Stimulated activated CD8-positive, alpha-beta memory T cell treated with anti-CD3 and anti-CD28 coated beads, Interleukin-2, amount 100 ng/mL, for 48 hours (primary cell): ENCODE measurements at places on chromosomes 11 and 22.

- no peak for DNase-seq
These were observed 7.4 kb downstream of the CD82 start for GRCh38 chr11:44572884-44573283.

- no peak for DNase-seq
These were observed 56.0 kb downstream of the COPB1 start for GRCh38 chr11:14443638-14444037.

GRCh38 chr22:28799606-28800307 lies 612 bp downstream of the XBP1 start:
- peak; percentile 23 for DNase-seq

DNA sequence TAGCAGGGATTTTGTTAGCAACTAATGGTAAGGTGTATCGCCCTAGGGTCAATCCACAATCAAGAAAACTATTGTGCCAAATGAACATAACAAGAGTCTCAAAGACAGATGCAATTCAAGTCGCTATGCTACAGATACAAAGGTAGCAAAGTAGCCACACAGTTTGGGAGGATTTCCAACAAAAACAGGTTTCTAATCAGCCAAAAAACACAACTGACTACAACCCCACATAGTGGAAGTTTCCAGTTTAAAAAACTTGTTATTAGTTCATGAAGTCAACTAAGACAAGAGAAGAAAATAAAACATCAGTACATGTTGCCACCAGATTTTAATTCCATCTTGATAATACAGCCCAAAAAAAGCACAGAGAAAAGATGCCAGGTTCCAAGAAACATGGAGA lies 38.0 kb downstream of the MYH9 start:
- DNase-seq: no peak

- no peak for DNase-seq
These were observed 1786.5 kb upstream of the RAG2 start for GRCh38 chr11:38384568-38384967.

DNA sequence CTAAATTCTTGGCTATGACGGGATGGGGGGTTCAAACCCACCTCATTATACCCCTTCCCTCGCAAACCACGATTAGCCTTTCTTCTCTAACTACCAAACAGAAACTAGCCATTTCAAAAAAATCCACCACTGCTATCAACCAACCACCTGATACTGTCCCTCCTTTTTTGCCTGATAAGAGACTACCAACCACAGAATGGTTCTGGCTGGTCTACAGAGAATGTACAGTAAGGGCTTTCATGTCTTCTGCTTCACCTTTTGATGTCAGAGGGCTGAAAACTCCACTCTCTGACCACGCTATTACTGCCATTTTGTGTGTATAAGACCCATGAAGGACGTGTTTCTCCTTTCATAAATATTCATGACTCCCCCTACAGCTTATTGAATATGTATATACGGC lies 19.1 kb downstream of the RIC3 start:
- DNase-seq: no peak

GRCh38 chr22:25658633-25659032 lies 83.4 kb upstream of the MYO18B start:
- no peak for DNase-seq

DNA sequence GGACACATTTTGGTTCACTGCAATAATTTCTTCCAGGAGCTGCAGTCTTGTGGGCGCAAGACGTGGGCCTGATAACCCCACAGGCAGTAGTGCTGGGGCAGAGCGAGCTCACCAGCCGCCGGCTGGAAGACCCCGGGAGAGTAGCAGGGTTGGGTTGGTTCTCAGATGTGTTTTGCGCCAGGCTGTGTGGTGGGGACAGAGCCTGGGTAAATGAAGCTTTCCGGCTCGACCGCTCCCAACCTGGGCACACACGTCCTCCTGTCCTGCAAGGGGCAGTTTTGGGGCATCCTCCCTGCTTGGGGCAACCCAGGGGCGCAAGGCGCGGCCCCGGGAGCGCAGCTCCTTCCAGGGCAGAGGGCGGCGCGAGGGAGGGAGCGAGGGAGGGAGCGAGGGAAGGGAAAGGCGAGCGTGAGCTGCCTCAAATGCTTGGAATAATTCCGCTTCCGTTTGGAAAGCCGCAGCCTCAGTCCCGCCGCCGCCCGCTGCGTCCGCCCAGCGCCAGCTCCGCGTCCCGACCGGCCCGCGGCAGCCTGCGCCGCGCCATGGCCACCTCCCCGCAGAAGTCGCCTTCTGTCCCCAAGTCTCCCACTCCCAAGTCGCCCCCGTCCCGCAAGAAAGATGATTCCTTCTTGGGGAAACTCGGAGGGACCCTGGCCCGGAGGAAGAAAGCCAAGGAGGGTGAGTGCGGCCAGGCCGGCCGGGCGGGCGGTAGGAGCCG lies at the start of gene PARVA:
Gene PARVA, plus strand, starts transcription at position 466 of the 718 bp plus-strand sequence. Its CDS starts 77 bp downstream, at position 543.
- no peak for DNase-seq

DNA sequence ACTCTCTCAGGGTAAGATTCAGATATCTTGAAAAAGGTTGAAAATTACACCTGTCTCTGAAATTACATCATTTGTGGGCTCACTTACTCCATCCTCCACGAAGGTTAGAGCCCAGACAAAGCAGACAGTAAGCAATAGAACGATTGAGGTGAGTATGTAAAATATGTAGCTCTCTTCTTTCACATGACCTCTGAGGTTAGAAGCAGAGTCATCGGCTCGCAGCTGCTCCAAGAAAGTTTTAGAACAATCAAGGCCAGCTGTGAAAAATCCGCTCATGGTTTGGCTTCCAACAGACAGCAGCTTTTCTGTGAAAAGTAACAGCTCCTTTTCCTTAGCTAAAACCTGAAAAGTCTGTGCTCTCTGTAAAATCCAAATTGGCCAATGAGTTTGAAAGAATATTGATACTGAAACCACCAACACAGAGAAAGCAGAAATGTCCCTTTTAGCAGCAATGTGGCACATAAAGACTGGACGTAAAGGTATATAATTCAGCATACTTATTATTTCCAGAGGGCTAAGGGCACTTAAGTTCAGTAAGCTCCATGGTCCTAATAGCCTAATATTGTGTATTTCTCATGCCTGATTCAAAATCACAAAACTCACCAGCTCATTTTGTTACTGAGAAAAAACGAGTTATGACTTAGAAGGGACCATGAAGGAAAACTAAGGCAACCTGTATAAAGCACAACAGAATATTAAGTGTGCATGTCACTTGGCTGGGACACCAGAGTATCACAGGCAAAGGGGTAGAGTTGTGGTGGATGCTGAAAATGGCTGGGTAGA lies 78.2 kb downstream of the FAM76B start:
- no peak for DNase-seq

DNA sequence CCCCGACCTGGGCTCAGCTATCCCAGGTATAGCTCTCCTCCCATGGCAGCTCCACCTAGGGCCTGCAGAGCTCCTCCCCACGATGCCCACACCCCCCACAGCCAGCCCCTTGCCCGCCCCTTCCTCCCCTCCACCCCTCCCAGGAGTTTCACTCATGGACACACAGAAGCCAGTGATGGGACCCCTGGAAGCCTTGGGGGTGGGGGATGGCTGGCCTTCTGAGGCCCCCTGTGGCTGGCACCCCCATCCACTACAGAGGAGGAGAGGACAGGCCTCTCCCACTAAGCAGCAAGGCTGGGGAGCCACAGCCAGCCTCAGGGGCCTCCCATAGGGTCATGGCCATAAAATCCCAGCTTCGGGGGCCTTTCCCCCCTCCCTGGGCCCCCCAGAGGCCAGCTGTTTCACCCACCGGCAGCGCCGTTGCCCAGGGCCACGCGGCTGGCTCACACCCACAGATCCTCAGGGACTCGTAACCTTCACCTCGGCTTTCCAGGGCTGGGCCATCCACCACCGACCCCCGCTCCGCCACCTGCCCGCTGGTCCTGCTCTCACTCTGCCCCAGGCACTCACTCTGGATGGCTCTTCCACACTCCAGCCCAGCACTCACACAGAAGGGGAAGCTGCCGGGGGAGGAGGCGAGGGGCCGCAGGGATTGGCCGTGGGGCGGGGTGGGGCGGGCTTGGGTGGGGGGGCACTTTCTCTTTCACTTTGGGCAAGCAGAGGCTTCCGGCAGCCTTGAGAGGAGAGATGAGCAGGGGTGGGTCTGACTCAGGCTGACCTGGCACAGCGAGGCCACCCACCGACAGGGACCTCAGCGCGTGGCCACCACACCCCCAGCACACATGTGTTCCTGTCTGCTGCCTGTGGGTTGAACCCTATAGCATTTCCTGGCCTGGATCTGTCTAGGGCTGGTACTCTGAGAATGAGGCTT lies 2.2 kb downstream of the SLC25A22 start:
- peak; percentile 75 for DNase-seq
